GM19239 (cell line): ENCODE measurements at places on chromosomes 12 and 14.

- no peak for DNase-seq
Measured at GRCh38 chr14:55180434-55180833, 11.0 kb downstream of the DLGAP5 start.

- DNase-seq = no peak
Measured at GRCh38 chr12:75982169-75982564, 49.4 kb downstream of the PHLDA1 start.

GRCh38 chr14:77231721-77232120, 39.3 kb downstream of the NGB start:
- DNase-seq = no peak

GRCh38 chr14:98752660-98753059, 519.3 kb downstream of the BCL11B start:
- DNase-seq = no peak

DNA sequence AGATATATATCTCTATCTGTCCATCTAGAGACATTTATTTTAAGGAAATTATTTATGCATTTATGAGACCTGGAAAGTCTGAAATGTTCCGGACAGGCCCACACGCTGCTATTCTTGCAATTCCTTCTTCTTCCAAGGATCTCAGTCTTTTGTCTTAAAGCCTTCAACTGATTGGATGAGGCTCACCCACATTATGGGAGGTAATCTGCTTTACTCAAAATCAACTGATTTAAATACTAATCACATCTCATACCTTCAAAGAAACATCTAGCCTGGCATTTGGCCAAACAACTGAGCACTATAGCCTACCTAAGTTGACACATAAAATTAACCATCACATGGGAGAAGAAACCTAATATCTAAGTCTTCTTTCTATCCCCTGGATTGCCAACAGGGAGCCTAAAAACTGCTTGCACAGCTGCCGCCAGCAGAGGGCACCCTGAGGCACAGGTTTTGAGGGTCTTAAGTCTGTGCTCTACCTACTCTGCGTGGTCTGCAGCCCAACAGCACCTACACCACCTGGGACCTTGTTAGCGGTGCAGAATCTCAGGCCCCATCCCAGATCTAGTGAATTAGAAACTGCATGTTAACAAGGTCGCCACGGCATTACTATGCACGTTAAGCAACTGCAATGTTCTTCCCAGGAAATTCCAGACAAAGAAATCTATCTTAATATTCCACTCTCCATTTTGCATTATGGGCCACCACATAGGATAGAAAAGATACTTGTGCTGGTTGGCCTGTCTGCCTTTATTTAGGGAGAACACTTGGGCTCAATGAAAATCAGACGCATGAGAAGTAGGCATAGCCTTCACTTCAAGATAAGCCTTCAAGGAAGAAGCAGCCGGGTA, 249.7 kb downstream of the FOXG1 start:
- DNase-seq = peak; percentile 1

GRCh38 chr12:121296618-121297434, at the start of gene CAMKK2:
TSS of gene CAMKK2 (minus strand) at chr12:121296709. CDS start at chr12:121274526, 22,183 bp downstream.
- peak; percentile 94 for DNase-seq

- DNase-seq = no peak
Measured at GRCh38 chr14:51485733-51486132, 166.0 kb upstream of the FRMD6 start.

- no peak for DNase-seq
Measured at GRCh38 chr12:105013892-105014291, 27.8 kb downstream of the NOPCHAP1 start.

DNA sequence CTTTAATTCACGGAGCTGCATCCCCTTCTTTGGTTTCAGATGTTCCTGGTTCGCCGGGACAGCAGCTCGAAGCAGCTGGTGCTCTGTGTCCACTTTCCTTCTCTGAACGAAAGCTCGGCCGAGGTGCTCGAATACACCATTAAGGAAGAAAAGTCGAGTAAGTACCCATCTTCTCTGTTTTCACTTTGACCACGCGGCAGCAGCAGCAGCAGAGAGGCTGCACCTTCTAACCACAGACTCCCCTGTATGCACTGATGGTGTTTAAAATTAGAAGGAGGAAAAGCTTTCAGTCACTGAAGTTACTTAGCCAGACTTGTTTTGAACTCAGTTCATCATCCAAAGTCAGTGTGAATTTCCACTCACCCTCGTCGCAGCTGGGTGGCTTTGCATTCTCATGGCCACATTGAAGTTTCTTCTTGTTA, 63.8 kb downstream of the RIN3 start:
- DNase-seq = peak; percentile 58

DNA sequence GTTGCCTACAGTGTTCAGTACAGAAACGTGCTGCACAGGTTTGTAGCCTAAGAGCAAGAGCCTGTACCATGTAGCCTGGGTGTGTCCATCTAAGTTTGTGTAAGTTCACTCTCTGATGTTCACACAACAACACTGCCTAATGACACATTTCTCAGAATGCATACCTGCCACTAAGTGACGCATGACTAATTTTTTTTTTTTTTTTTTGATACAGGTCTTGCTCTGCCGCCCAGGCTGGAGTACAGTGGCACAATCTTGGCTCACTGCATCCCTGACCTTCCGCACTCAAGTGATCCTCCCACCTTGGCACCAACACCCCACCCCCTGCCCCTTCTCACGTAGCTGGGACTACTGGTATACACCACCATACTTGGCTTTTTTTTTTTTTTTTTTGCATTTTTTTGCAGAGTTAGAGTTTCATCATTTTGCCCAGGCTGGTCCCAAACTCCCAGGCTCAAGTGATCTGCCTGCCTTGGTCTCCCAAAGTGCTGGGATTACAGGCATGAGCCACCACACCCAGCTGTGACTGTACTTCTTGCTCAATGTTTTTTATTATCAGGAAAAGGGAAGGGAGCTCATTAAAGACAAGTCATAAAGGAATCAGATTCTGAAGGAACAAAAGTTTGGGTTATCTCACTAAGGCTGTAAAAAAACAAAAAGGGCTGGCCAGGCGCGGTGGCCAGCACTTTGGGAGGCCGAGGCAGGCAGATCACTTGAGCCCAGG, 10.0 kb upstream of the CDC42BPB start:
- no peak for DNase-seq

GRCh38 chr12:15689751-15690191, 99.4 kb downstream of the EPS8 start:
- no peak for DNase-seq
